ENCODE measurements at places on chromosomes 16 and 17.

- no peak for DNase-seq
These were observed 193.0 kb downstream of the IRF8 start for GRCh38 chr16:86091976-86092375.

- DNase-seq = no peak
These were observed 60.6 kb downstream of the C16orf82 start for GRCh38 chr16:27127308-27127707.

- no peak for DNase-seq
These were observed 108.8 kb downstream of the WSCD1 start for GRCh38 chr17:6179017-6179416.

DNA sequence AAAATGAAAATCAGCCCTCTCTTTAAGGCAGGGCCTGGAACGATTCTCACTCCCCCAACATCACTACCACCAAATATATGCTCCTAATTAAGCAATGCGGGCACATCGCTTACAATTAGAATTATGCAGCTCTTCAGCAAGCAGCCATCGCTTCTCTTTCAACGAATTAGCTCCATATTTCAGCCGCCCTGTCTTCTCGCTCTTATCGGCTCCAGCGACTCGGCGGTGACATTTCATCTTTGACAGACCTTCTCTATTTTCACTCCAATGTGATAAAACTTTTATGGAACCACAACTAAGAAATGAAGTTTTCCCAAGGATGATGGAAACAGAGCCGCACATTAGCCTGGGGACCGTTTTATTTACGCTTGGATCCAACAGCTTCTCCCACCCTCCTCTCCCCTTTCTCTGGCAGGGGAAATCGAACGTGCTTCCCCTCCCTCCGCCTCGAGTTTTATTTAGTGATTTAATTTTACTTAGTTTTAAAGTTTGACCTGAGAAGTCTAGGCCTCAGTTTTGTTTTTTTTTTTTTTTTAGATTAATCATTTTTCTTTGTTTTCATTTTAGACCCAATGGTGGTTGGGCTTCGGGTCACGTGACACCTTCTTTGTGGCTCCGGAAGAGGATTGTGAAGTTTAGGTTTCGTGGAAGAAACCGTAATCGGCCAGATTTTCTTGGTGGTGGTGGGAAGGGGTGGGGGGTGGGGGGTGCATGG is 3.1 kb upstream of the HOXB2 start:
- DNase-seq = no peak

DNA sequence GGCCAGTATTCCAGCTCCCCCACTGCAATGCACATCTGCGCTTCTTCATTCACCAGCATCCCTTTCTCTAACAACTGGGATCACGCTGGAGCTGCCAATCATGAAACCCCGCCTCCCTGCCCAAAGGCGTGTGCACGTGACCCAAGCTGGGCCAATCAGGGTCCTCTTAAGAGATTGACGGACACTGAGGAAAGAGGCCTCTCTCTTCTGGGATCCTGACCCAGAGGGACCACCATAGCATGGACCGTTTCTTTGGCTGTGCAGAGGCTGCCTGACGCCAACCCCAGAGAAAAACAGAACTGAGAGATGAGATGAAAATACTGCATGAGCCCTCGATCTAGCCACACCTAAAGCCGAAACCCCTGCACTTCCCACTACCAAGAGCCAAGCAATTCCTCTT is 32.0 kb downstream of the COTL1 start:
- no peak for DNase-seq

Data from renal cortex interstitium (tissue), 15 donors.